Stimulated activated effector memory CD8-positive, alpha-beta T cell treated with anti-CD3 and anti-CD28 coated beads, Interleukin-12 subunit alpha, Interleukin-12 subunit beta, amount 100 ng/mL, for 72 hours (primary cell): ENCODE measurements at places on chromosomes 13 and 19.

DNA sequence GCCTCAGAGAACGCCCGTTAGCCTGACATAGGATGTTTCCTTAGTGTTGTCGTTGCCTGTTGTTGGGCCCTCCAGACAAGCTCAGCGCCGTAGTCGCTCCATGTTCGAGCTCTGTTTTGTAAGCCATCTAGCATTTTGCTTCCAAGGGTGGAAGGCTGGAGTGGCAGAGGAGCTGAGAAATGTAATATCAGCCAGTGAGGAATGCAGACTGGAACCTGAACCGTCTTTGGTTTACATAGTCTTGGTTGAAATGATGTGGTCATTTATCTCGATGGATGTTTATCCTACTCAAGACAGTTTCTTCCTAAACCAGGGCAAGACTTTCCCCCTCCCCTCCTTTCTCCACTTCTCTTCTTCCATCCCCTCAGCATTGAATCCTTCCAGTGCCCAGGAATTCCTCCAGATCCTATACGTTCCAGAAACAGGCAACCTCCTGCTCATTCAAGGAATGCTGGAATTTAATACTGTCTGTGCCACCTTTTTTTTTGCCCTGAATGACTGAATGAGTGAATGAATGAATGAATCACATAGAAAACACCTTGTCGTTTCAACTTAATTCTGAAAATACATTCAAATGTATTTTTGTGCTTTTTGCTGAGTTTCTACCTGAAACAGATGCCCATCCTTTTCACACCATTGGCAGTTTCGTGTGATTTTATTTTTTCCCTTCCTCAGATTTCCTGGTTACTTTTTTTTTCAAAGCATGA, 109.5 kb upstream of the MBNL2 start:
- DNase-seq, result no peak

GRCh38 chr19:16000024-16000663, 51.3 kb downstream of the OR10H4 start:
- DNase-seq, result no peak

GRCh38 chr19:24098359-24098758, 11.4 kb downstream of the ZNF254 start:
- DNase-seq, result no peak

GRCh38 chr19:16233081-16233776, 35.5 kb downstream of the AP1M1 start:
- DNase-seq, result no peak

DNA sequence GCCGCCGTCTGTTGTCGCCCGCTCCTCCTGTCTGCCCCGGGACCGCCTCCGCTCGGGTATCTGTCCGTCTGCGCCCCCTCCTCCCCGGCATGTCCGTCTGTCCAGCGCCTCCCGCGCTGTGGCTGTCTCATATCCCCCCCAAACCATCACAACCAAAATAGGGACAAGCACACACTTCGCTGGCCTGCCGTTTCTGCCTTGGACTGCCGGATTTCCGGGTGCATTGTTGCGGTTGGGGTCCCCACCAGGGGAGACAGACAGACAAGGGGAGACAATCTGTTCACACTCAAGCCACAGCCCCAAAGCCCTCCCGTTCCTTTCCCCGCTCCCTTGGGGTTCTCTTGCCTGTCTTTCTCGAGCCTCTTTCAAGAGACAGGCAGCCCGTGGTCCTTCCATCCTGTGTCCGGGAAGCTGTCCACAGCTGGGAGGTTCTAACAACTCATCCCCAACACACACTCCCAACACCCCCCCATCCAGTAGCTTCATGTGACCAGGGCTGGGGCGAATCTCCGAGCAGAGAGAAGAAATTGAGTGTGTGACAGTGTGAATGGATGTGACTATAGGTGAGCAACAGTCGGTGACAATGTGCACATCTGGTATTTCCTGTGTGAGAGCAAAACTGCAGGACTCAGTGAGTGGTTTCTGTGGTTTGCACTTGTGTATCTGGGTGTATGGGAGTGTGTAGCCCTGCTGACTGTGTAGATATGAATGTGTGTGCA, 16.5 kb upstream of the FOSB start:
- peak; percentile 84 for DNase-seq
